Caudate nucleus (tissue), 63 donors: ENCODE measurements at places on chromosomes 1 and 21.

DNA sequence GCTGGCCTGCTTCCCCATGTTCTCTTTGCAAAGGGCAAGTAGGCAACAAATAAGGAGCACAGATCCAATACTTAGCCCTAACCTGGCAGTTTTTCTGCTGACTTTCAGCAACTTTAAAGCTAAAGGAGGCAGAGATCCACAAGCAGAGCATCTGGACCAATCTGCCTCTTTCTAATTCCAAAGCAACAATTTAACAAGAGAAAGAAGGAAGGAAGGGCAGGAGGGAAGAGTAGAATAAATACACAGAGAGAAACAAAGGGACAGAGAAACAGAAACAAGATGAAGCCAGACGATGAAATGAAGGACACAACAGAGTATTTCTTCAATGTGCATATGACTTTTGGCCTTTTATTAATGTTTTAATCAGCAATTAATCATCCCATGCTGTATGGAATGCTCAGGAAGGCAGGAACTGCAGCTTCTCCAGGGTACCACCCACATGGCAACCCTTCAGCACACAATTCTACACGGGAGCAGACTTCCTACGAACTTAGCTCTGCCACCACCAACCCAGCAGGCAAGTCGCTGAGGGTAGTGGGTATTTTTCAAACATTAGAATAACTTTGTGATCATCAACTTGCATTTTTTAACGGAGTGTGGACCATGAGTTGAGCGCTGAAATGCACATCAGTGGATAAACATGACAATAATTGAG is 15.3 kb downstream of the CLCC1 start:
- no peak for DNase-seq

DNA sequence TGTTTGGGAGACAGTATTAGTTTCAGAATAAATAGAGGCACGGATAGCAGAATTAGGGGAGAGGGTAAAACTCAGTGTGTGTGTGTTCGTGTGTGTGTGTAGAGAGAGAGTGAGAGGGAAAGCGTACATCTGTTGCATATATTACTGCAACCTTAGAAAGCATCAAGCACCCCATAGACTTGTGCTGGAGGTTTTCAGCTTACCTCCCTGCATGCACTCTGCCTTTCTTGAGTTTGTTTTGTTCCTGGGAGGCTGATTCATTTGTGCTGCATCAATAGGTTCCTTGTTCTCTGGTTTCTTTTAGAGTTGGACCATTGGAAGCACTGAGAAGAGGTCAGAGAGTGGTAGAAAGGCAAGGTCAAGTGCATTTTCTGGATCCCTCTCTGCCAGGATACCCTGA is 104.4 kb upstream of the KCNK1 start:
- no peak for DNase-seq

- DNase-seq = no peak
These were observed 1.6 kb upstream of the AGT start for GRCh38 chr1:230715510-230715909.

DNA sequence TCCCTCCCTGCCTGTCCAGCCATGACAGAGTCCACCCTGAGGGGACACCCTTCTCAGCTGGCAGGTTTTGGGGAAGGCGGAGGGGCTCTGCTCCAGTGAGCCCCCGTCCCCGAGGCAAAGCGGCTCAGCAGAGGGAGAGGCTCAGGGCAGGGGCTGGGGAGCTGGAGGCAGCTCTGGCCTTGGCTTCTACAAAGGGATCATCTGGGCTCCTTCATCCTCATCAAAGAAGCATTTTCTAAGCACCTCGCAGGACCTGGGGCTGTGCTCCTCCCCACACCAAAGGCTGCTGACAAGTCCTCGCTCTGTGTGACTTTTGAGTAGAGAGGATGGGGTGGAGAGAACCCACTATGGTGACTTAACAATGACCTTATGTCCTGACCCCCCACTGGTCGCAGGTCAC is 21.0 kb upstream of the CLSTN1 start:
- no peak for DNase-seq

- DNase-seq = no peak
These were observed 175.1 kb downstream of the FASLG start for GRCh38 chr1:172833954-172834353.

DNA sequence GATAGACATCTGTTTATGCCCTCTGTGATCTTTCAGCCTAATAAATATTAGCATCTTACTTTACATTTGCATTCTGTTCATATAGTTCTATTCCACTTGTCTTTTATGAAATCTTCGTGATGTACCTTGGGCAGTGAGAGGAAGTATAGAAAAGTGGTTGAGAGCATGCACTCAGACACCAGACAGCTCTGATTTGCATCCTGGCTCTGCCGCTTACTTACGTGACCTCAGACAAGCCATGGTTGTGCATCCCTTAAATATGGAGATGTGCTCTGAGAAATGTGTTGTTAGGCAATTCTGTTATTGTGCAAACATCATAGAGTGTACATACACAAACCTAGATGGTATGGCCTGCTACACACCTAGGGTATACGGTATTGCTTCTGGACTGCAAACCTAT is 22.9 kb downstream of the OVGP1 start:
- DNase-seq = no peak

DNA sequence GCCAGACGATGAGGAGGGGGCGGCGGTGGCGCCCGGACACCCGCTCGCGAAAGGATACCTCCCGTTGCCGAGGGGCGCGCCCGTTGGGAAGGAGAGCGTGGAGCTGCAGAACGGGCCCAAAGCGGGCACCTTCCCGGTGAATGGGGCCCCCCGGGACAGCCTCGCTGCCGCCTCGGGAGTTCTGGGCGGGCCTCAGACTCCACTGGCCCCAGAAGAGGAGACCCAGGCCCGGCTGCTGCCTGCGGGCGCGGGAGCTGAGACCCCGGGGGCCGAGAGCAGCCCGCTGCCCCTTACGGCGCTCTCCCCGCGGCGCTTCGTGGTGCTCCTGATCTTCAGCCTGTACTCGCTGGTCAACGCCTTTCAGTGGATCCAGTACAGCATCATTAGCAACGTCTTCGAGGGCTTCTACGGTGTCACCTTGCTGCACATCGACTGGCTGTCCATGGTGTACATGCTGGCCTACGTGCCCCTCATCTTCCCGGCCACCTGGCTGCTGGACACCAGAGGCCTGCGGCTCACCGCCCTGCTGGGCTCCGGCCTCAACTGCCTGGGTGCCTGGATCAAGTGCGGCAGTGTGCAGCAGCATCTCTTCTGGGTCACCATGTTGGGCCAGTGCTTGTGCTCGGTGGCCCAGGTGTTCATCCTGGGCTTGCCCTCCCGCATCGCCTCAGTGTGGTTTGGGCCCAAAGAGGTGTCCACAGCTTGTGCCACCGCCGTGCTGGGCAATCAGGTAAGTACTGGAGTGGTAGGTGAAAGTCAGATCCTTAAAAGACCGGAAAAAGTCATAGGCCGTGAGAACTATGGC is 588 bp downstream of the FLVCR1 start:
- DNase-seq = no peak

- DNase-seq = no peak
These were observed 68.6 kb upstream of the ERRFI1 start for GRCh38 chr1:8094481-8095241.

DNA sequence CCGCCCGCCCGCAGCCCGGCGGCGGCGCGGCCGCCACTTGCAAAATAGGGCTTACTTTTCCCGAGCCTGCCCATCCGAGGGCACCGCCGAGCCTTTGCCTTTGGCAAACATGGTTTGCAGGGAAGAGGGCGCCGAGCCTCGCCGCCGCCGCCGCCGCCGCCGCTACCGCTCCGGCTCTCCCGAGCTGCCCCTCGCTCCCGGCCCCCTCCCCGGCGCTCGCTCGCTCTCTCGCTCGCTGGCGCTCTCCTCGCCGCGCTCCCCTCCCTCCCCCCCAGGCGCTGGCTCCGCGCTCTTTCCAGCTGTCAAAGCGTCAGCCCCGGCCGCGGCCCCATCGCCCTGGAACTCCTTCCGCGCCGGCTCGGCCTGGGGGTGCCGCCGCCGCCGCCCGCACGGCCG is 298 bp downstream of the SSBP3 start:
- no peak for DNase-seq

DNA sequence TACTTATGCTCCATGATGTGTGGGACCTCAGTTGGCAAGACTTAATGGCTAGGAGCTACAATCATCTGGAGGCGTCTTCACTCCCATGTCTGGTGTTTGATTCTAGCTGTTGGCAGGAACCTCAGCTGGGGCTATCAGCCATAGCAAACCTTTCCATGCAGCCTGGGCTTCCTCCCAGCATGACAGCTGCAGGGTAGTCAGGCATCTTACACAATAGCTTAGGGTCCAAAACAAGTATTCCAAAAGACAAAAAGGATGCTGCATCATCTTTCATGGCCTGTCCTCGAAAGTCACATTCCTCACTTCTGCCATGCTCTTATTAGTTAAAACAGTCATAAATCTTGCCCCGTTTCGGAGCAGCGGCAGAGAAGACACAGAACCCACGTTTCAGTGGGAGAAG is 90.9 kb downstream of the LRRC8C start:
- no peak for DNase-seq

DNA sequence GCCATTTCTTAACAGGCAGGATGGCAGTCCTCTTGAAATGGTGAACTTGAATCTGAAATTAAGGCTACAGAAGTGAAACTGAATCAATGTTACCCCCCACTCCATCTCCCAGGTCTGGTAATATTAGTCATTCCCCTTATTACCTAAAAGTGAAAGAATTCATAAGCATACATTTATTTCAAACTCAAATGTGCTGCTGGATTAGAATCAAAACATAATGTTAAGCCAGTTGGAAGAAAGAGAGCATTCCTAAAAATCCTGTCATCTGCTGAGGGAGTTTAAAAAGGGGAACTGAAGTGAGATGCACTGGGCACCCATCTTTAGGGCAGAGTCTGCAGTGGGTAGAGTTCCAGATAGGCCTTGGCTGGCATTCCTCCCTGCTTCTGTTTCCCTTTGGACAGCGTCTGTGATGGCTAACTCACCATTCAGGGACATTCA is 17.4 kb downstream of the KIAA0319L start:
- no peak for DNase-seq

- no peak for DNase-seq
These were observed 16.1 kb upstream of the PSMD4 start for GRCh38 chr1:151238467-151238739.

- DNase-seq = no peak
These were observed 7.0 kb upstream of the COL8A2 start for GRCh38 chr1:36132029-36132428.

DNA sequence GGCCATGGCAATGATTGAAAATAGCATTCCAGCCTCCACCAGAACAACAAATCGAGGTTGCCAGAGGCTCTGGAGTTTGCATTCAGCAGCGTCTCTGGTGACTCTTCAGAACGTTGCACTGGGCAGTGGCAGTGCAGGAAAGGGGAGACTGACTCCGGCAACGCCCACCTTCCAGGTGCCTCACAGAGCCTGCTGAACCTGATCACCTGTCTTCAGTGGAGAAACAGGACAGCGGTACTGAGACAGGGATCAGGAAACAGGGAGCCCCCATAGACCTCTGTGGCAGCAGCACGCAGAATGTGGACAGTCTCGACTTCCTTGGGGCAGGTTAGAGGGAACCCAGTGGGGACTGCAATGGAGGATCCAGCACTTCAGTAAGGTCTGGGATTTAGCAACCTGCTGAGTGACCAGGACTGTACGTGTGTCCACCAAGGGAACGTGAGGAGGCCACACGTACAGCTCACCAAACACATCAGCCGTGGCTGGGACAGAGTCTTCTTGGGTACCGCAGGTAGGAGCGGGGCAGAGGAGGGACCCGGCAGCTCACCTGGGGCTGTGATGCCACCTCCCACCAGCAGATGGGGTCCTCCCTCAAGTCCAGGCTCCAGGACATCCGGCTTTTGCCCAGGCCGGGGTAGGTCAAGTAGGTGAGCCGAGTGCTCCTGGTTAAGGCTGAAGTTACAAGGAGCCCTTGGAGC is 128.6 kb downstream of the PRDM2 start:
- no peak for DNase-seq

DNA sequence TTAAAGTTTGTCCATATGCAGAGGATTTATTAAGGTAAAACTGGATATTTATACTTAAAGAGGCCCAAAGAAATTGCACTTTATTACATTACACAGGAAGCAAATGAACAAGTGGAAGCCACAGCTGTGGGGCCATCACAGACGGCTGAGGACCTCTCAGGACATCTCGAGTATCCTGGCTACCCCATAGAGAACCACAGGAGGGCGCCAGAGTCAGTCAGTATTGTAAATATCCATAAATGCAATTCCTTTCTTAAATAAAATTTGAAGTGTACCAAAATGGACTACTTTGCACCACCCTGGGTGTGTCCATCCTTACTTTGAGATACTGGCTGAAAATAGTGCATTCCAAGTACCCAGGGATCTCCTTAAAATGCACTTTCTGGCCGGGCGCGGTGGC is 257.2 kb downstream of the MRPL39 start:
- DNase-seq = no peak

DNA sequence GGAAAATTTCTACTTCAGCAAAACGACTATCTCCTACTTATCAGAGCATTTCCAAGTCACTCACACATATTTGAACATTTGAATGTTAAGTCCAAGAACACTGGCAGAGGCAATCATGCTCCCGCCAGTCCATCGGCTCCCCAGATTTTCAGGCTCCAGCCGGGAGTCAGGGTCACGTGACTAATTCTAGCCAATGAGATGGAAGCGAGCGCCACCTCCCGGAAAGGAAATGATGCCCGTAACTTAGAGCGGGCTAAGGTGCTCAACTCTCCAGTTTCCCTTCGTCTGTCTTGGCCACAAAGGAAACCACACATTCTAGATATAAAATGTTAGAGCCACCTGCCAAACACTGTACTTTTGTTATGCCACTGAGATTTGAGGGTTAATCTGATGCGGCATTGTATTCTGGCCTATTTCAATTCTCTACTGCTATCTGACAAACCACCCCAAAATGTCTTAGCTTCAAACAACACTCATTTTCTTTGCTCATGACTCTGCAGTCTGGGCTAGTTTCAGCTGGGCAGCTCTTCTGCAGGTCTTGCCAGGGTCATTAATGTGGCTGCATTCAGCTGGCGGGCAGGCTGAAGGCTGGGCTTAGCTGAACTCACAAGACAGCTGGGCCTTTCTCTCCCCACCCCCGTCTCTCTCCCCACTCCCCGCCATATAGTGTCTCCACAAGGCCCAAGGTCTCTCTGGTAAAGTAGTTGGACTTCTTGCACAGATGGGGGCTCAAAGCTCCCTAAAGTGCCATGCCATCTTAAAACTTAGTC is 16.5 kb upstream of the LHX4 start:
- DNase-seq = peak; percentile 14

GRCh38 chr1:1235016-1235744 is 3.1 kb downstream of the B3GALT6 start:
- DNase-seq = no peak

- no peak for DNase-seq
These were observed 10.2 kb downstream of the PRKAB2 start for GRCh38 chr1:147162093-147162492.

- DNase-seq = no peak
These were observed 71.5 kb upstream of the PTGFR start for GRCh38 chr1:78419309-78419708.

DNA sequence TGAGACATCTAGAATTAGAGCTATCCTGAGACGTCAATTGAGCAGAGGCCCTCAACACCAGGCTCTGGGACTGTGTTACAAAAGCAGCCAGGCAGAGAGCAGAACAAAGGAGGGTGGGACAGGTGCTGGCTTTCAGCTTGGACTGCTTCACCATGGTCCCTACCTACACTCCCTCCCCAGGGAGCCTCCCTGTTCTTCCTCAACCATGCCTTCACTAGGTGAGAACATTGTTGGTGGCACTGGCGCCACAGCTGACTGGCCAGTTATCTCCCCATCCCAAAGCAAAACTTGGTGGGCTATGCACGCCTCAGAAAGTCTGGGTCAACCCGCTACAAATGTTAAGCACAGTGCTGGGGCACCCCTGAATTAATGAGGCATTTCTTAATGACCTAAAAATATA is 87.8 kb downstream of the NMNAT2 start:
- no peak for DNase-seq
